Amniotic epithelial cell (primary cell): ENCODE measurements at places on chromosomes 13 and 19.

DNA sequence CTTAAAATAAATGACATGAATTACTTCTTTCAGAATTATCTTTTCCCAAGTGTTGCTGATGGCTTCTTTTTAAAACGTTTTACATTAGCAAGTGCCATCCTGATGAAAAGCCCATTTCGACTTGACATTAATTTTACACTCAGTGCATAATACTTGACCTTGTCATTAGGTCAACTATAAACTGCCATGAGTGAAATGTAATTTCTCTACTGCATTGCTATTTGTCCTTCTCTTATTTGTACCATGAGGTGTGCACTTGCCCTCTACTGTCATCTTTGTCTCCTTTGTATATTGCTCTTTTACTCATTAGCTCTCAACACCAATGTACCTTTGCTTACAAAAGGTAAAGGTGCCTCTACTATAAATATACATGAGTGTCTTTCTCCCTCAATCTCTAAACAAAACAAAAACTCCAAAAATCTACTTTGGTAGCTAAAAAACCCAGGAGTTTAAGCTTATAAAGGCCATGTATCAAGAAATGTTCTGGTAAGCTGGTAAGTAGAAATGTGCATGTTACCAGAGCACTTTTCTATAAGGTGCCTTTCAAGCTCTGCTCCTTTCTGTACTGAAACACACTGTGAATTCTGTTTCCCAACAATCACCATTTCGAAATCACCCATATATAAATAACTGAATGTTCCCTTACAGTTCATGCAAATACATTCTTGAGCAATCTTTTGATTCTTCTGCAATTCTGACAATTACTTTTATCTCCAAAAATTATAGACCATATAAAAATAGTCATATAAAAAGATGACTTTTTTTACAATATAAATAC lies 351.4 kb downstream of the SLITRK5 start:
- peak; percentile 85 for DNase-seq

DNA sequence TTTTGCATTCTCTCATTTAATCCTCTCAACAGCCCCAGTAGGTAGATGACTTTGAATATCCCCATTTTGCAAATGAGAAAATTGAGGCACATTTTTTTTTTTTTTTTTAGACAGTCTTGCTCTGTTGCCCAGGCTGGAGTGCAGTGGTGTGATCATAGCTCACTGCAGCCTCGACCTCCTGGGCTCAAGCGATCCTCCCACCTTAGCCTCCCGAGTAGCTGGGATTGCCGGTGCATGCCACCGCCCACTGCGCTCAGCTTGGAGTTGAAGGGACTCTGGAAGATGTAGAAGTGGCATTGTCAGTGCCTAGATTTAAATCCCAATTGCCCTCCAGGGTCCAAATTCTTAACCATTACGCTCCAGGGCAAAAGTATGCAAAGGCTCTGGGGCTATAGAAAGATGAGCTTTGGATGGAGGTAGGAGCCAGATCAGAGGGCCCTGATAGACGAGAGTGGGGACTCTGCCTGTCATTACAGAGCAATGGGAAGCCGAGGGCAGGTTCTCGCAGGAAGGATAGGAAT lies 813 bp upstream of the MCOLN1 start:
- DNase-seq: no peak

DNA sequence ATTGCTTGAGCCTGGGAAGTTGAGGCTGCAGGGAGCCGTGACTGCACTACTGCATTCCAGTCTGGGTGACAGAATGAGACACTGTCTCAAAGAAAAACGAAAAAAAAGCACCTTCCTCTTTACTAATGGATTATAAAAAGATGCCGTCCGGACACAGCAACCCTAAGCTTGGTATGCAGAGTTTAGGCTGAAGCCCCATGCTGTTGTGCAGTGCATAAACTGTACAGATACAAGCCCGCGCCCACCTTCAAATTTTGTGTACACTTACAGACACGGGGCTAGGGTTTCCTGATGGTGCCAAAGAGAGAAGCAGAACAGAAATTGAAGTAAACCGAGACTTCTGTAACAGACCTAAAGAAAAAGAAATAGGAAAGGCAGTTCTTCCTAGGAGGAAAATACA lies 9.0 kb downstream of the LPAR6 start:
- no peak for DNase-seq

- no peak for DNase-seq
These were observed 122.9 kb upstream of the PCDH9 start for GRCh38 chr13:67353031-67353430.

GRCh38 chr19:34084396-34085145 lies 87.7 kb upstream of the LSM14A start:
- DNase-seq: no peak

GRCh38 chr13:42355092-42355485 lies 83.1 kb downstream of the AKAP11 start:
- DNase-seq: no peak

DNA sequence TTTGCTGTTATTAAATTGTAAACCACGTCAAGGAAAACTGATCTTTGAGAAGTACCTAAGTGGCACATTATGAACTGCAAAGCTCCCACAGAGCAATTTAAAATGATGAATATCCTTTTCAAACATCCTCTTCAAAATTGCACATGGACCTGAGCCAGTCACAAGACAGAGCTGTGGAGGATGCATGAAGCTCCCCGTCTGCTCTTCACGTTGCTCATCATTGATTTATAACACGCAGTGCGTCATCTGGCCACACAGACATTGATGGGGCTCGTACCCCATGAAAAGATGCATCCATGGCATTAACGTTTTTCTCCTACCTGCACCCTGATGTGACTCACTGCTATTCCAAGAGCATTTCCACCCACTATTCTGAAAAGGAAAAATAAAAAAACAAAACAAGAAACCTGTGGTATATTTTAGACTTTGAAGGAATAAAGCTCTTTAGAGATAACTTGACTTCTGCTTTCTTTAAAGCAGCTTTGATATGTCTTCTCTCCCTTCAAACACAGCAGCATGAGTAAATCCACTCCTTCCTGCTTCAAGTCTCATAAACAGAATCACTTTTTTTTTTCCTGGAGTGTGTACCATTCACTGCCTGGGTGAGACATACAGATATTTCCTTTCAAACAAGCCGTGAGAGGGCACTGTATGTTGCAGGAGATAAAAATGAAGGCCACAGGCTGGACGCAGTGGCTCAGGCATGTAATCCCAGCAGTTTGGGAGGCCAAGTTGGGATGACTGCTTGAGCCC lies 7.2 kb upstream of the SERTM1 start:
- peak; percentile 53 for DNase-seq

GRCh38 chr19:40465025-40465556 lies 454 bp downstream of the BLVRB start:
- DNase-seq: peak; percentile 90

GRCh38 chr13:78228211-78228610 lies 309.6 kb upstream of the EDNRB start:
- no peak for DNase-seq

GRCh38 chr13:79812070-79812850 lies 331.3 kb downstream of the NDFIP2 start:
- DNase-seq: no peak

DNA sequence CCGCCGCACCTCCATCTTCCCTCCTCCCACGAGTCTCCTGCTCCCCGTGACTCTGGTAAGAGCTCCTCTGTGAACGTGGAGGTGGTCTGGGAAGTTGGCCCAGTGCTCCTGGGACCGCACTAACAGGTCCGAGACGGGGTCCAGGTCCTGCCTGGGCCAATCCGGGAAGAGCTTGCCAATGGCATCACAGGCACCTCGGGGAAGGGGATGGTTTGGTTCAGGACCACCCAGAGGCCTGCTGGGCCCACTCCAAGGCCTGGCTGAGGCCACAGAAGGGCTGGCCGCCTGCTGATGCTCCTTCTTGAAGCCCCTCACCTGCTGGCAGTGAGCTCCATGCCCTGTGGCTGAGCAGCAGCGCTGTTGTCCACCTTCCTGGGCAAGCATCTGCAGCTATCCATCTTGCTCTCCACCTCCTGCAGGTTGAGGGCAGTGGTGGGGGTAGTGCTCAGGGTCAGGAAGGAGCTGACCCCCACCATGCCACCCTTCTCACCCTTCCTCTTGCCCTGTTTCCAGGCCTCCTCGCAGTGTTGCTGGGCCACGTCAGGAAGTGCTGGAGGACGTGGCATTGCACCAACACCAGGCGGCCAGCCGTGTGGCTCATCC lies 41.2 kb upstream of the TPM4 start:
- no peak for DNase-seq

GRCh38 chr19:17418710-17419109 lies 1.1 kb upstream of the MVB12A start:
- peak; percentile 60 for DNase-seq

DNA sequence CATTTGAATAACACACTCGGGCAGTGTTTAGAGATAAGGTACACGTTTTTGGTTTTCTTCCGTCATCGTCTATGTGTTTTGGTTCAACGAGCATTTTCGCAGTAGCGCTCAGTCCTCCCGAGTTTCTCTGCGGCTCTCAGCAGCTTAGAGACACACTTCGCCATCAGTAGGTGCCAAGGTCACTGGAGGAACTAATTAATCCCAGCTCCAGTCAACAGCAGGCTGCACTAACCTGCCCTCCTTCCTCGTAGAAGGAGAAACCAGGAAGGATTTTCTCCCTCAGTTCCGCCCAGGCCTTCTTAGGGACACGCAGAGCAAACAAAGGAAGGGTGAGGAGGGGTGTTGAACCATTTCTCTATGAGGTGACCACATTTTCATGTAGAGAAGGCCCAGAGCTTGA lies 12.6 kb downstream of the MBNL2 start:
- DNase-seq: no peak

DNA sequence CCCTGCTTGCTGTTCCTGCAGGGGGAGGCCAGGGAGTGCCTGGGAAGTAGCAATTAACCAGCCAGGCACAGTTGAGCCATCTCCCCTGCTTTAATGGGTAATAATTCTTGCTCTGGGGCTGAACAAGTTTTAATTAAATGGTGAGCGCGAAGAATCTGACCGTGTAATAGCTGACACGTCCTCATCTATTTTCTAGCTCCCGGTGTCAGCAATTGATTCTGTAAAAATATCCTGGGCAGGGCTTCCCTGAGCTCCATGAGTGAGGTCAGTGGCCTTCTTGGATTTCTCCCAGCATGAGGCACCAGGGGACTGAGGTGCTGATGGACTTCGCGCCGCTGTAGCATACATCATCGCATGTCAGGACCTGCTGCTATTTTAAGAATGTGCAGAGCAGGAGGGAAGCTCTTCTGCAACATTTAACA lies 26.9 kb downstream of the SIPA1L3 start:
- peak; percentile 56 for DNase-seq

- DNase-seq: no peak
These were observed 44.6 kb downstream of the GGACT start for GRCh38 chr13:100543872-100544602.

- DNase-seq: no peak
These were observed 413.2 kb downstream of the LMO7 start for GRCh38 chr13:76049376-76049746.

- no peak for DNase-seq
These were observed 115.8 kb upstream of the TNFSF11 start for GRCh38 chr13:42458193-42458592.

GRCh38 chr13:109869312-109870237 lies 83.2 kb upstream of the IRS2 start:
- DNase-seq: peak; percentile 95

- no peak for DNase-seq
These were observed 1.1 kb upstream of the GRTP1 start for GRCh38 chr13:113364901-113365582.

- no peak for DNase-seq
These were observed 21.0 kb downstream of the SERP2 start for GRCh38 chr13:44394658-44395057.

DNA sequence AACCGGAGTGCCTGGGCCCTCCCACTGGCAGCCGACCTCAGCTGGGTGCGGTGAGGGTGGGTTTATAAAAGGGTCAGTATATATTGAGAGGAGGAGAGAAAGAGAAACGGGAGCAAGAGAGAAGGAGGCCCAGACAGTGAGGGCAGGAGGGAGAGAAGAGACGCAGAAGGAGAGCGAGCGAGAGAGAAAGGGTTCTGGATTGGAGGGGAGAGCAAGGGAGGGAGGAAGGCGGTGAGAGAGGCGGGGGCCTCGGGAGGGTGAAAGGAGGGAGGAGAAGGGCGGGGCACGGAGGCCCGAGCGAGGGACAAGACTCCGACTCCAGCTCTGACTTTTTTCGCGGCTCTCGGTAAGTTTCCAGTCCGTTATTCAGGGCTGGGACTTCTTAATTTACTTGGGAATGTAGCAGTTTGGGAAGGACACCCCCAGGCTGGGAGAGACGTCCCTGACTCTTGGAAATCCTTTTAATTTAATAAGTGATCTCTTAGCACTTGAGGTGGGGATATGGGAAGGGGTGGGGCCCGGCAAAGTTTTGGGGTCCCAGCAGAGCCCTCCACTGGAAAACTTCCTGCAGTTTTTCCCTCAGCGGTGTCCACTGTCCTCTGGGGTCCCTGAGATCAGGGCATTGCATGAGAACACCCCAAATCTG lies at the start of gene EMP3:
Gene EMP3, plus strand, starts transcription at position 288 of the 646 bp plus-strand sequence. CDS start 1,293 bp downstream, outside the sequence.
- peak; percentile 92 for DNase-seq

DNA sequence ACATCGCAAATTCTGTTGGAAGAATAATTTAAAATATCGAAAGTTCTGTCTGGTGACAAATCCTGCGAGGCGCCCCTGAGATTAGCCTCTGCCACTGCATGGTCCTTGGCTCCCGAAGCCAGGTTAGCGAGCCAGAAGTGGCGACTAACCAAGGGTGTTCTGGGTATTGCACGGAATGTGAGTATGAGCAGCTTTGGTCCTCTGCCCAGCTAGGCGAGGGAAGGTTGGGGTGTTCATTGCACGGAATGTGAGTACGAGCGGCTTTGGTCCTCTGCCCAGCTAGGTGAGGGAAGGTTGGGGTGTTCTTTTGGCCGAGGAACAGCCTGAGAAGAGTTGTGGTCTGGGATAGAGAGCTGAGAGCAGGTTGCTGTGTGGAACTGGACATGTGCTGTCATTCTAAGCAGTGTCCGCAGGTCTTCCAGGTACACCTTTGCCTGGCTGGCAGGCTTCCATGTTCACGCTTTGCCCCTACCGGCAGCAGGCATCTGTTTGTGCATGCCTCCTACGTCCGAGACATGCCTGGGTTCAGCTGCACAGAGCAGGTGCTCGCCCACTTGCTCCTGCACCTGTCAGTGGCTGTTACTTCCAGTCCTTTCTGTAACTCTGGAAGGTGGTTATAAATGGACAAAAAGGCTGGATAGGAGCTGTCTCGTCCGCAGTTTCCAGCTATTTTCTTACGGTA lies 18.3 kb upstream of the TEX29 start:
- DNase-seq: no peak

DNA sequence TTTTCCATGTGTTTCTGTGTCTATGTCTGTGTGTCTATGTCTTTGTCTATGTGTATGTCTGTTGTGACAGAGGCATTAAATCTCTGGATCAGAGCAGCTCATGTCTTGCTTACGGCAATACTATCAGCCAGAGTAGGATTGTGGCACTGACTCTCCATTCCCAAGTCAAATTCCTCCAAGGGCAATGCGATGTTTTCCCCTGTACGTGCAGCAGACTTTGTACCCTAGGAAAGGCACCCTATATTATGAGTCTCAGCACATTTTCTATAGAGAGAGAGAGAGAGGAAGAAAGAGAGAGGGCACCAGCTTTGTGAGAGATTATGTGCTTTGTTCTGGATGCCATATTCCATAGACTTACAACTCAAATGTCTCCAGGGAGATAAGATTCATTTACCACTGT lies 11.1 kb downstream of the CYP4F3 start:
- no peak for DNase-seq
